CD8-positive, alpha-beta memory T cell (primary cell): ENCODE measurements at places on chromosomes 1 and 21. TPM values are rescaled to one million over a fixed set of nuclear protein-coding genes. Genes with fewer than 3 reads are reported as not detected.
A peak's percentile ranks its signal among the peaks of the same experiment; 100 is the strongest.

DNA sequence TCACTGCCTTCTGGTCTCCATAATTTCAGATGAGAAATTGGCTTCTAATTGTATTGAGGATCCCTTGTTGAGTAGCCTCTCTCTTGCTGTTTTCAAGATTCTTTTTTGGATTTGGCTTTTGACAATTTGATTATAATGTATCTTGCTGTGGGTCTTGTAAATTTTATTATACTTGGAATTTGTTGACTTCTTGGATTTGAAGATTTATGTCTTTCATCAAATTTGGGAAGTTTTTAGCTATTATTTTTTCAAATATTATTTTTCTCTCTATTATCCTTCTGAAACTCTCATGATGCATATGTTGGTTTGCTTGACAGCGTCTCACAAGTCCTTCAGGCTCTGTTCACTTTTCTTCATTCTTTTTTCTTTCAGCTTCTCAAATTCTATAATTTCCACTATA lies 126.1 kb downstream of the C1orf94 start:
- no peak for DNase-seq

DNA sequence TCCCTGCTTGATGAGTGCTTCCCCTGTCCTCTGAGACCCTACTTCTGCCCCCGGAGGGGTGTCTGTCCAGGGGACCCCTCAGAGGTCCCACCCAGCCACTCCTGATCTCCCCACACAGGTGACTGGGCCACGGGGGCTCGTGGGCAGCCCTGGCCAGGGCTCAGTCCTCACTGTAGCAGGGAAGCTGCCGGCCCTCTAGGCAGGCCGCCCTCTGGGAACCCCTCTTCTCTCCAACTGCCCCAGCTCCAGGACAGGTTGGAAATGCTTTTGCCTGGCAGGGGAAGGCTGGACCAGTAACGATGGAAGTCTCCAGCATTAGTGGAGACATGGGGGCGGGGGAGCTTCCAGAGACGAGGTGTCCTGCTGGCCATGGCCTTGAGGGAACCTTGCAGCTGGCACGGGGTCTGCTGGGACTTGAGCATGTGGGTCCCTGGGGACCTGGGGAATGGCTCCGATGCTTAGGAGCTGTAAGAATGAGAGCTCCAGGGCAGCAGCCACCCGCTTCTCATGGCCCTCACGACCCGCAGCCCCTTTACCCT lies 3.1 kb upstream of the FNDC10 start:
- no peak for DNase-seq

DNA sequence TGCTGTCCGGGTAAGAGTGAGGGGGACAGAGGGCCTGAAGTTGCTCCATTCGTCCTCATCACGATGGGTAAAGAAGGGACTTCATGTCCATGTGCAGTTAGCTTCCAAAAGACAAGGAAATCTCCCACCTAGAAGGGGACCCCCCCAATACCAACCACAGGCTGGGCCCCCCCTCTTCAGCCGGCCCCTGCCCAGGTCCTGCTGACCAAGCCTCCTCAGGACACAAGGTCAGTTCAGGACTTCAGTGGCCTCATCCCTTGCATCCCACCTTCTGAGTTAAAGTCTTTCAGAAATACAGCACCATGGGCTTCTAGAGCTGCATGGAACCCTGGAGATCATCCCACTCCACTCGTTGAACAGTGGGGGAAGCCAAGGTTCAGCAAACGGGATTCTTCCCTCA lies 115.4 kb upstream of the ERG start:
- DNase-seq: no peak

GRCh38 chr1:14634486-14634885 lies 36.0 kb downstream of the KAZN start:
- no peak for DNase-seq

DNA sequence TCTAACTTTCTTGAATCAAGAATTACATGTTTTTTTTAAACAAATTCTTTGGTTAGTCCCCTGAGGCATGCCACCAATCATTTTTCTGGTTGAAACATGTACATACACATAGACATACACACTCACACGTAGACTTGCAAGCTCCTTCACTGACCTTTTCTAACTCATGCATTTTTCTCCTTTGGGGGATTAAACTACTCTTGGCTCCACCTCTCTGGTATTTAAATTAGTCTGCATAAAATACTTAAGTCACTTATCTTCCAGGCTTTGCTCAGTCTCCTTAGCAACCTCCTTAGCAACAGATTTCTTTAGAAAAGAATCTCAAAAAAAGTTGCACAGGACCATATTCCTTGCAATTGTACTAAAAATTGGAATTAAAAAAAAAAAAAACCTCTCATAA lies 440.9 kb upstream of the LRRC7 start:
- no peak for DNase-seq

DNA sequence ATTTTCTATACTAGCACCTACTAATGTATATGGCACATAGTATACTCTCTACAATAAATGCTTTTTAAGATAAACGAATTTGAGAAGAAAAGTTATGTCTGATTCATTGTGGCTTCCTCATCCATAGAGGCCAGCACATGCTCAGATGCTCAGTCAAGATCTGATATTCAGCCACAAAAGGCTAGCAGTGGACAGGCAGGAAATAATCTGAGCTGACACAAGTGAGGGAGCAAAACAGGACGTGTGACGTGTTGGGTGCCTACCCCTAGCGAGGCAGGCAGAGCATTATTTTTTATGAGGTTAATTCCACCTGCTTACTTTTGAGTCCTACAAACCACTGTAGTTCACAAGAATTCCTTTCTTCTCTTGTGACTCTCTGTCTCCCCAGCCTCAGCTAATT lies 550.9 kb downstream of the SMYD3 start:
- peak; percentile 35 for DNase-seq

DMRTA2 gene
- total RNA-seq: not detected

- DNase-seq: no peak
Observed at GRCh38 chr1:202586018-202586821, 124.0 kb downstream of the SYT2 start.

DNA sequence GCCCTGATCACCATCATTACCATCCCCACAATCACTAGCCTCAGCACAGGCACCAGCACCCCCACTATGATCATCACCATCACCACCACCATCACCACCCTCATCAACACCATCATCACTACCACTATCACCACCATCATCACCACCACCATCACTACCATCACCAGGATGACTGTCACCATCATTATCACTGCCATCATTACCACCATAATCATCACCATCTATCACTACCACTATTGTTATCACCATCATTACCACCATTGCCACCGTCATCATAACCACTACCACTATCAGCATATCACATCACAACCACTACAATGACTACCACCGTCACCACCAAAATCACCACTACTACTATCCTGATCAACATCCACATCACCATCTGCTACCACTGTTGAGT lies 57.3 kb upstream of the CASZ1 start:
- no peak for DNase-seq
